ENCODE measurements at places on chromosomes 5 and 9.

DNA sequence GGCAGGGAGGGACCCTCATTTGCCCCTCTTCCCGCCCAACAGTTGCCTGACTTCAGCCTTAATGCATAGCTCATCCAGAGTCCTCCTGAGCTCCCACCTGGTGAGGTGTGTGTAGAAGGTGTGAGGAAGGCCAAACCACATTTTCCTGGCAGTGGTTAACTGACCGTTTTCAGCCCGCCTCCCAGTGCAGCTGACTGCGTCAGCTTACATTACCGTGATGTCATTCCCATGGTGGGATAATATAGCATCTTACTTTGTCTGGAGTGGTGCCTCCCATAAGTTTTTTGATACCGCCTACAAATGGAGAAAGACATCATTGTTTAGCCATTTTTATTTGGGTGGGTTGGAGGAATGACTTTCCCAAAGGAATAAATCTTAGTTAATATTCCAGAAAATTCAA is 151.9 kb downstream of the C9orf152 start:
- DNase-seq = no peak

DNA sequence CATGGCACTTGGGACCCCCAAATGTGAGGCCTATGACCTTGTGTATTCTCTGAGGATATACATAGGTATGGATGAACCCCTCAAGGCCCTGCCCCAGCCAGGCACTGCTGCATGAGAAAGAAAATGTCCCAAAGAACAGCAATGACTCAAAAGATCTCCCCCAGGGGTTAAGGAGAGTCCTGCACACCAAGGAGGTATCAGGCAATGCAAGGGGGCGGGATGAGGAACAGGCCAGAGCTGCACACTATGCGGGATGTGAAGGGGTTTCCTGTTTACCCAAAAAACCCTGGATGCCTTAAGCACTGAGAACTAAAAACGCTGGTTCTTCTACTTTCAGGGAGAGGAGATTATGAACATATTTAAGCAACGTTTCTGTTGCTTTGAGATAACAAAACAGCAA is 3.4 kb downstream of the RAPGEF1 start:
- DNase-seq = no peak

DNA sequence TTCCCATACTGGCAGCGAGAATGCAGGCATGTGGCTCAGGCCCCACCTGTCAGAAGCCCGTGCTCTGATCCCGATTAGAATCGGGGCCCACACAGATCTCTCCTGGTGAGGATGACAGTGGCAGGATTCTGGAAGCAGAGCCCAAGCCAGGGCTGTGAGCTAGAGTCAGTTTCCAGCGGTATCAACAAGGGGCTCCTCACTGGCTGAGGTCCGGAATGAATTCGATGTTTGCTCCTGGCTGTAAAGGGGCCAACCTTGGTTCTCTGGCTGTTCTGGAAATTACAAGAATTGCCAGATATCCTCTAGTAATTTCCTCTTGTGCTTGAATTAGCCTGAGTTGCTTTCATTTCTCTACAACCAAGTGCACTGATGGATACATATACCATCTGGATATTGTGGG is 129.1 kb upstream of the SPRY4 start:
- DNase-seq = no peak

GRCh38 chr9:114805670-114806525 is at the start of gene TNFSF15:
Gene TNFSF15, minus strand, starts transcription at chr9:114806039. Its CDS starts 27 bp downstream, at chr9:114806012.
- no peak for DNase-seq

DNA sequence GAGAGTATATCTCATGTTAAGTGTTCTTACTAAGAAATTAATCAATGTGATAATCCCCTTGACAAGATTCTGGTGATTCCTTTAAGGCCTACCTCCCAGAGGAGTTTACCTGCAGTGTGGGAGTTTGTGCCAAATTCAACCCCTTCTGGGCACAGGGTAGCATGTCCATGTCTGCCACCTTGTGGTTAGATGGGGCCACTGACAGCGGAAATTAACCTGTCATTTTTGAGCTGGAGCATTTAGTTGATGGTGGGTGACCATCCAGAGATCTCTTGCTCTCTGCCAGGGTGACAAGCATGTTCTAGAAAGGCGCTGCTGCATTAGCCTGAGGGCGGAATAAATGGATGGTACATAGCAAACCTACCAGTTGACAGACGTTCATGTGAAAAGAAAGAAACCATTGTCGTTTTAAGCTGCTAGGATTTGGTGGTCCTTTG is 132.2 kb downstream of the FBXO4 start:
- peak; percentile 23 for DNase-seq

DNA sequence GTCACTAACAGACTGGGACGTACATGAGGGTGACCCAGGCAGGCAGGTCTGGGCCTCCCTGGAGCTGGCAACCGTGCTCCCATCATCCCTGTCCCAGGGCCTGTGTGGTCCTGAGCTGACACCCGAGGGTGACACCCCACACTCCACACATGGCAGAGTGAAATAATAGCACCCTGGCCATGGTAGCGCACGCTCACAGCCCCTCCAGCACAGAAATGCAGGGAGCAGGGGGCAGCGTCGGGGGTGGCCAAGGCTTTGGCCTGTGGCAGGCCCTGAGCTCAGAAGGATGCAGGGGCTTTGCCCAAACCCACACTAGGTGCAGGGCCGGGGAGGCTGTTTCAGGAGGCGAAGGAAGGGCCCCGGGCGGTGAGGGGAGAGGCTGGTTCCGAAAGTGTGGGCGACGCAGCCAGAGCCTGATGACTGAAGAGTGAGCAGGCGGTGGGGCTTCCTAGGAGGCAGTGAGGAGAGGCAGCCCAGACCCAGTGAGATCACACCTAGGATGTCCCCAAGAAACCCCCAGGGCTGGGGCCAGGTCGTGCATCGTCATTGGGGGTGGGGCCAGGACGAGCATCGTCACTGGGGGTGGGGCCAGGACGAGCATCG is 12.9 kb downstream of the OR2V2 start:
- DNase-seq = peak; percentile 23

- no peak for DNase-seq
These were observed 62.5 kb downstream of the CSNK1A1 start for GRCh38 chr5:149488645-149489306.

GRCh38 chr9:9905736-9906135 is 707.1 kb downstream of the PTPRD start:
- DNase-seq = no peak

- DNase-seq = no peak
These were observed 240.1 kb downstream of the DNAH5 start for GRCh38 chr5:13704396-13704795.

DNA sequence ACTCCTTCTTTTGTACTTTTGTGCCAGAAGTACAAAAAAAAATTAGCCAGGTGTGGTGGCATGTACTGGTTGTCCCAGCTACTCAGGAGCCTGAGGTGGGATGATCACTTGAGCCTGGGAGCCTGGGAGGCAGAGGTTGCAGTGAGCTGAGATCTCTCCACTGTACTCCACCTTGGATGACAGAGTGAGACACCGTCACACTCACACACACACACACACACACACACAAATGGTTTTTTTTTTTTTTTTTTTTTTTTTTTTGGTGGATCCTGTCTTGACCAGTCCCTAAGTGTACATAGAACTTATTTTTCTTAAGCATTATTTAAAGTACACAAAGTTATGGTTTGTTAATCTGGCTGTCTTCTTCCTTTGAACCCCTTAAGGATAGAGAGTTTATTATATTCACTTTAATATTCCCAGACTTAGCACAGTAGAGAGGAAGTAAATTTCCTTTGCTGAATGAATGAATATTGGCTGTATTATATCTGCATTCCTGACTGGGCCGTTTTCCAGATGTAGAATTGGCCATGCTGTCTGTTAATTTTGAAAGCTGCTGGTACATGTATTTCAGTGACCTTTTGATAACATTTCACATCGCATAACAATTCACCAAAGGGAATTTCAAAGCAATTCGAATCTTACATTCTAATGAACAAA is 429.0 kb upstream of the ZNF608 start:
- no peak for DNase-seq

GRCh38 chr9:88230612-88231011 is 92.3 kb upstream of the SPATA31C2 start:
- no peak for DNase-seq

GRCh38 chr5:155129513-155129880 is 115.9 kb downstream of the KIF4B start:
- no peak for DNase-seq

DNA sequence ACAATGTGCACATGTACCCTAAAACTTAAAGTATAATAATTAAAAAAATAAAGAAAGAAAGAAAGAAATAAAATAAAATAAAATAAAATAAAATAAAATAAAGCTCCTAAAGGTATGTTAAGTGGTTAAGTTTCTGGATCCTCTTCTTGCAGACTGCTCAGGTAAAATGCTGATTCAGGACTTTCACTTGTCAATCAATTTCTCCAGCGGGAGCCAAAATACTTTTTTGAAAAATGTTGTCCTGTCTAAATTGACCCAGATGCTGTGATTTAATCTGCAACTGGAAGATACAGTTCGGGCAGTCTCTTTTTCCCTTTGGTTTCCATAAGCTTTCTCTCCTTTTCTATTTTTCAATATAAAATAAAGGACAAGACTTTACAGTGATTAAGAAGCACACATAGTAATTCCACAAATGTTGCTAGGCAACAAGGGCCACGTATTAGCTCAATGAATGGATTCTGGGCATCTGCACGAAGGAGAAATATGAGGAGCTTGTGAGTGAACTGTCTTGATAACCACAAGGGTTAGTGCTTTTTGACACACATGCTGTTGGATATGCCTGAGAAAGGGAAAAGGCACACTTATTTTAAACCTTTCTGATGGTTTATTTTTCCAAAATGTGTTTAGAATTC is 38.6 kb downstream of the HTR4 start:
- DNase-seq = no peak

DNA sequence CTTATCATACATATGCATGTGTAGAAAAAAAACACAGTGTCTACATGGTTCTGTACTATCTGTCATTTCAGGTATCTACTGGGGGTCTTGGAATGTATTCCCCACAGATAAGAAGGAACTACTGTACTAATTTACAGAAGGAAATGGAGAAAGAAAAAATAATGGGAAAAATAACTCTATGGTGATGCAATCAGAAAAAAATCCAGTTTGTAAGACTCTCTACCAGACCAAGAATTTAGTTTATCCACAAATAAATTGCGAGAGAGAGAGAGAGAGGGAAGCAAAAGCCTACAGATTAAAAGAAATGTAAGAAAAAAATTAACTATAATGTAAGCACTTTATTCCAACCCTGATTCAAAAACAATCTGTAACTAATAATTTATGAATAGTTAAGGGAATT is 708.6 kb upstream of the ZNF608 start:
- no peak for DNase-seq

- DNase-seq = peak; percentile 39
These were observed 32.1 kb downstream of the NAIF1 start for GRCh38 chr9:128034821-128035652.

GRCh38 chr9:137074657-137075274 is 2.6 kb upstream of the UAP1L1 start:
- DNase-seq = no peak

DNA sequence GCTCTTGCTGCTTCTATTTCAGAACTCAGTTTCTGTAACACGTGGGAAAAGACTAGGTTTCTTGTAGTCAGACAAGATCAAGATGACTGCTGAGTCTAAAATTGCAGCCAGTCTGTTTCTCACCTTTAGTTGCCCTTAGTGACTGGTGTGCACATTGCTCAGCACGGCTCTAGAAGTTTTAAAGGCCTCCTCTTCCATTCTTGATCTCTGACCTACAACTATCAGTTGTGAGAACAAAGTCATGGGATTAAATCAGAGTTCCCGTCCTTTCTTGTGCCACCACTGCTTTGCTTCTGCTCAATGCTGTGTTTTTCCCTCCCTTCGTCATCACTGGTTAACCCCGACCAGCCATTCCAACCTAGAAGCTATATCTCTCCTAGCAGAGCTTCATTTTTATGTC is 52.8 kb downstream of the GDA start:
- no peak for DNase-seq

GRCh38 chr5:17799521-17799920 is 165.3 kb downstream of the TAF11L14 start:
- no peak for DNase-seq

DNA sequence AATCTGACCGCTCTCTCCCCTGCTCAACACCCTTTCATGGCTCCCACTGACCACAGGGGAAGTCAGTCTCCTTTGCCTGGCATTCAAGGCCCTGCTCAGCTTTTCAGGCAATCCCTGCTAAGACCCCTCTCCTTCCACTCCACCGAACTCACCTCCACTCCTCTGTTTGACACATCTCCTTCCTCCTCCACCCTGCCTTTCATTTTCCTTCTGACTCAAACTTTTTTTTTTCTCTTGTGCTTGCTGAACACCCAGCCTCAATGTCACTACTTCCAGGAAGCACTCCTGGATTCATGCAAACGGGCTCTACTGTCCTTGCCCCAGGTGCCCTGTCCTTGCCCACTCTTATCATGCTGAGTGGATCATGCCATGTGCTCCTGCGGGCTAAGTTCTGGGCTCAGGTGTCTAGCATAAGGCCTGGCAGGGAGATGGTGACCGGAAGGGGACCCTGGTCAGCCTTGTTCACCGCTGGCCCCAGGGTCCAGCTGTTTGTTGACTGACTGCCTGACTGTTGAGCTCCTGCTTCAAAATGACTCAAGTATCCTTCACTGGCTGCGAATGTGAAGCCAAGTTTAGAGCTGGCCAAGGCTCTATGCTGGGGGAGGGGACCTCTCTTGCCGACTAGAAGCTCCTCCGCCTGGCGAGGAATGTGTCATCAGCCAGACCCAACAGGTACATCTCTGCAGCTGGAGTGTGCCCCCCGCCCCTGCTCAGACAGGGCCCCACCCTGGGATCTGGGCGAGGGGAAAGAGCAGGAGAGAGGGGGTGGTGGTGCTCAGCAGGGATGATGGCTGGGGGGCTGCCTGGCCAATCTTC is 6.2 kb downstream of the NR5A1 start:
- DNase-seq = no peak

DNA sequence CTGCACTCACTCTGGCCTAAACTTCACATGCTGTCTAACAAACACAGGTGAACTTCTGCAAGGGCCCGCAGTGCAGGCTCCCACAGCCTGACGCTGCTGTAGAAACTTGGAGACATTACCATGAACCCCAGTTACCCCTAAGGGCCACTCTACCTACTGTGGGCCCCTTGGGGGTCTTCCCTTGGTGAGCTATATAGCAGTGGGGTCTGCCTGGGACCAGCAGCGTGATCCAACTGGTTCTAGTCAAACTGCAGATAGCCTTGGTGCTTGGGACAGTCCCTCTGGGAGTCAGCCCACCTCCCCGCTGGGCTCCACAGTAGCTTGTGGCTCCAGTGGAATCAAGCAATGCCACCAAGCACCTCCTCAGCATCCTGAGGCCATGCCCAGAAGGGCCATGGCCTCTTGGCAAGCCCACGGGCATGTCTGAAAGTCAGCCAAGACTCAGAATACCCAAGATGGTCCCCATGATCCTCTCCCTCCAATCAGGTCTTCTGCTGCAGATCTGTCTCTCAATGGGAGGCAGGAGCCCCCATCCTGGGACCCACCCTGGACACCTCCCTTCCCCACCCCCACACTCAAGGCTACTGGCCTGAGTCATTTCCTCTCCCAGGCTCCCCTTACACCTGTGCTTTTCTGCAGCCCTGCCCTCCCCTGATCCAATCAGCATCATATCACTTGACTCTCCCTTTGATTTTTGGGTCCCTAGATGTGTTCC is 230.0 kb upstream of the IRX1 start:
- no peak for DNase-seq

DNA sequence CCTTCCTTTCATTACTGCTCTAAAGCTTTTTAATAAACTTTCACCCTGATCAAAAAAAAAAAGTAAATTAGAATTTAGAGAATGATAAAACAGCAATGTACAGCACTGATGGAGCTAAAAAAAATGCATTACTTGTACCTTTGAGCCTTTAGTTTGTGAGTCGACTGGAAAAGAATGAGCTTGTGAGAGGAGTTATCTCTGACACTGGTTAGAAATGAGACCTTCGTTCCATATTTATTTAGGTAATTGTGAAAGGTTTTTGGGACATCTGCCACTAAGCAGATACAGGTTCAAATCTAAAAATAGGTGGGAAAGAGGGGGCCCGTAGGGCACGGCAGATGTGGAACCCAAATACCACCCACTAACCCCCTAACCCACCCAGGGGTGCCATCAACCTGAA is 376.8 kb downstream of the ICE1 start:
- DNase-seq = no peak
